ENCODE measurements at places on chromosomes 5 and 9.

GRCh38 chr5:76808141-76808691 is 10.6 kb upstream of the F2RL1 start:
- DNase-seq, result no peak

DNA sequence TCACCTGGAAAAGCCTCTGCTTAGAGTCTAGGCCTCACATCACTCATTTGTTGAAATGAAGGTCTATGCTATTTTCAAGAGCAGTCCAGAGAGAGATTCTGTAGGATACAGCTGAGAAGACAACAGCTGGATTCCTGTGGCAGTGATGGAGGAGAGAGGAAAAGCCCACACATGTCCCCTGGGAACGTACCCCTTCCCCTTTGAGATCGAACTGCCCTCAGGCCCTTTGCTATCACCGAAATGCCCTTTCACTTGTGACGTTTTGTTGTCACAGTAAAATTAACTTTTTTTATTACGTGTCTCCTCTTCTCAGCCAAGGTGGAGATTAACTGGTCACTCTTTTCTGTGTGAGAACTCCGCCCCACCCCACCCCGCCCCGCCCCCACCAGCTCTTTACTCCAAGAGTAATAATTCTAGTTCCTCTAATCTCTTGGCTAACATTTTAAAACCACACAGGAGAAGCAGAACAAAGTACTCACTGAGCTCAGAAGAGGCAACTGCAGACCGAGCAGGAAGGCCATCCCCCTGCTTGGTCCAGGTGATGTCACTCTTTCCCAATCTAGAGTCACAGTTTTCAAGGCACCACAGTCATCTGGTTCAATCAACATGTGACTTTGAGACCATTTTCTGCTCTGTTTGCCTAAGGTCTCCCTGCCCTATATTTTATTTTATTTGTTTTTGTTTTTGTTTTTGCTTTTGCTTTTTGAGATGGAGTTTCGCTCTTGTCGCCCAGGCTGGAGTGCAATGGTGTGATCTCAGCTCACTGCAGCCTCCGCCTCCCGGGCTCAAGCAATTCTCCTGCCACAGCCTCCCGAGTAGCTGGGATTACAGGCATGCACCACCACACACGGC is 105.6 kb downstream of the SUSD1 start:
- DNase-seq, result no peak

GRCh38 chr5:153699035-153699434 is 208.6 kb downstream of the GRIA1 start:
- no peak for DNase-seq

DNA sequence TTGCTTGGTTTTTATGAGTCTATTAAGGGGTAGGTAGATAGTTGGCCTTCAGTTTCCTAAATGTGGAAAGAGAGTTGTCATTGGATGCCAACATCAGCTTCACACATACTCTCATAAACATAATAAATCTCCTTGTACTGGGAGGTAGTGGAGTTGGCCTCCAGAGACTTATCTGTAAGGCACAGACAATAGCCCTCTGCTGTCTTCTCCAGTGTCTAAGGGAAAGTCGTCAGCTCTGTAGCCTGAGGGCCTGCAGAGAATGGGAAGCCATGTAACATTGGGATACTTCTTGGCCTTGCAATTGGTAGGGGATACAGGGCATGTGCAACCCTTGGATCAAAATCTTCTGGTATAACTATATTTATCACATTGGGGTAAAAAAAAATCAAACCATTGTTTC is 331.9 kb upstream of the KLF9 start:
- no peak for DNase-seq

GRCh38 chr9:136309101-136309801 is 5.4 kb upstream of the CCDC187 start:
- peak; percentile 78 for DNase-seq

DNA sequence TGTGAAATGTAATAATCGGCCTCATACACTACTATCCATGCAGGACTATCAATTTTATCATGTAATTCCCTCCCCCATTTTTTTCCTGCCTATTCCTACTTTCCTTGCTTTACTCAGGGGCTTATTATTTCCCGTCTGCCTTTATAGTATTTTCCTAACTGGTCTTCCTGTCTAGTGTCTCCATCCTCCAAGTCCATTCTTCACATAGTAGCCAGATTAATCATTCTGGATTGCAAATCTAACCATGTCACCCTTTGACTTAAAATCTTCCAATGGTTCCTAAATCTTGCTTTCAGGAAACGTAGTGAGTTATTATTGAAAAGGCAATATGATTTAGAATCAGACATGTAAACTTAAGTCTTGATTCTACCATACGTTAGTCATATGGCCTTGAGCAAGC is 307.4 kb upstream of the HAPLN1 start:
- DNase-seq, result no peak

- no peak for DNase-seq
These were observed 6.2 kb downstream of the TTLL11 start for GRCh38 chr9:122086873-122087272.

- peak; percentile 7 for DNase-seq
These were observed 179.0 kb upstream of the TNC start for GRCh38 chr9:115296831-115297565.

GRCh38 chr9:98536542-98537173 is 172.1 kb downstream of the GABBR2 start:
- DNase-seq, result no peak

- no peak for DNase-seq
These were observed 10.4 kb upstream of the CMBL start for GRCh38 chr5:10317825-10318682.

GRCh38 chr9:121505903-121506735 is 6.5 kb upstream of the GGTA1 start:
- DNase-seq, result no peak

- no peak for DNase-seq
These were observed 133.6 kb downstream of the PTPRD start for GRCh38 chr9:10479172-10479571.

- no peak for DNase-seq
These were observed 833 bp upstream of the MROH2B start for GRCh38 chr5:41071975-41072374.

DNA sequence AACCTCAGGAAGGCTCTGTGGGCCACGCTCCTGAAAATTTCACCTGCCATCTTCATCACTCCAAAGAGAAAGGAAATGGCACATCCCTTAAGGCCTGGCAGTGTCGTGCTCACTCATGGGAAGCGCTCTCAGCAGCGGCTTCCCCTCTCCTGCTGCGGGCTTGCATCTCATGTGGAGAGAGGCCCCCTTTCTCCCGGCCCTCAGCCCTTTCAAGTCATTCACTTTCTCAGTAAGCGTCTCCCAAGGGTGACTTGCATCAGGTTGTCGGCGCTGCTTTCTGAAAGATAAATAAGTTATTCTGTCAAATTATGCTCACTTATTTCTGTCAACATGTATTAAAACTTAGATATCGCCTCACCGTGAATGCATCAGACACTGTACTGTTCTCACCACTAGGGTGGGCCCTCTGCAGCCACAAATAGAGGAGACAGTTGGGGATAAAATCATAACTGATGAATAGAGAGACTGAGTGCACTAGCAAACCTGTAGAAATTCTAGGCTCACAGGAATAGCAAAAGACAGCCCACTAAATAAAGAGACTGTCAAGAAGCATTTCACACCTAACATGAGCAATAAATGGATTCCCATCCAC is 174.6 kb downstream of the RFK start:
- no peak for DNase-seq

- DNase-seq, result no peak
These were observed 110.1 kb upstream of the PPP1R26 start for GRCh38 chr9:135369412-135369990.

- DNase-seq, result no peak
These were observed 161.5 kb downstream of the ARL15 start for GRCh38 chr5:54148858-54149257.

DNA sequence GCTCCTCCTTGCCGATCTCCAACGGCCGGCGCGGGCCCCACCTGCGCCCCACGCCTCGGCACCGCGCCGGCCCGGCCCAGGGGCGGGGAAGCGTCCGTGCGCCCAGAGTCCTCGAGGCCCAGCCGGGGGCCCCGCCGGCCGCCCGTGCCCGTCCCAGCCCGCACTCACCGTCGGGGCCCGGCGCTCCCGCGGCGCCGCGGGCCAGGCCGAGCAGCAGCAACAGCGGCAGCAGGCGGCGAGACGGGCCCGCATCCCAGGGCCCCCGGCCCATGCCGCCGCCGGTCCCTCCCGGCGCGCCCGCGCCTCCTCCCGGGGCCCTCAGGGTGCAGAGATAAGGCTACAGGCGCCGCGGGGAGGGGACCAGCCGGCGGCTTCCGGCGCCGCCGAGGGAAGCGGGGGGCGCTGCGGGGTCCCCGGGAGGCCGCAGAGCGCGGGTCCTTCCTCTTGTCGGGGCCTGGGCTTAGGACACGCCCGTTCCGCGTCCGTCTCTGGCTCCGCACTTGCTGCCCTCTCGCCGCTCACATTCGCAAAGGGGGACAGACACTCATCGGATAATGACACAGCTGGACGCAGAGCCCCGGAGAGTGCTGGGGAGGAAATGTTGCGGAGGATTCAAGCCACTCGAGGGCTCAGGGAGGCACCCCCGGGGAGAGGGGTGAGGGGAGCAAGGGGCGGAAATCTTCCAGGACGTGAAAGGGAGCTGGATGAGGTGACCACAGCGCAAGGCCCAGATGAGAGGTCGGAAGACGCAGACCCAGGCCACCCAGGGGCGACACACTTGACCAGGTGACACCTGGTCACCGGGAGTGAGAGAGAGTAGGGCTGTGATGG is at the start of gene SUSD1:
TSS of gene SUSD1 (minus strand) at position 333 of the 831 bp plus-strand sequence. CDS start at position 271, 62 bp downstream.
- no peak for DNase-seq

DNA sequence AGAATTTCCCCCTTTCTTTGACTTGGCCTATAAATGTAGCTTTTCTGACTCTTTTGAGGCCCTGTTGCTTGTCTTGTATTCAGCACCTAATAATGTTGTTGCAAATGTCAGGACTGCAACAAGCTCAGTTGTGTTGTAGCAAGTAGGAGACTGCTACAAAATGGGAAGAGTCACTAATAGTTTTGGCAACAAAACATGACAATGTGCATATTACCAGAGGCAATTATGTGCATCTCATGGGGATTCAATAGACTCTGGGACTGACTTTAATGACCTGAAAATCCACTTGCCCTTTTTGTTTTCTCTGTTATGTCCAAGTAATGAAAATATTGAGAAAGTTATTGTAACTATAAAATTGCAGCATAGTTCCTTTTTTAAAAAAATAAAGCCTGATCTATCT is 368.4 kb downstream of the OSTF1 start:
- DNase-seq, result no peak

- DNase-seq, result no peak
These were observed 86.6 kb downstream of the APBA1 start for GRCh38 chr9:69585571-69585970.

- no peak for DNase-seq
These were observed 32.7 kb upstream of the ARAP3 start for GRCh38 chr5:141714542-141715310.

DNA sequence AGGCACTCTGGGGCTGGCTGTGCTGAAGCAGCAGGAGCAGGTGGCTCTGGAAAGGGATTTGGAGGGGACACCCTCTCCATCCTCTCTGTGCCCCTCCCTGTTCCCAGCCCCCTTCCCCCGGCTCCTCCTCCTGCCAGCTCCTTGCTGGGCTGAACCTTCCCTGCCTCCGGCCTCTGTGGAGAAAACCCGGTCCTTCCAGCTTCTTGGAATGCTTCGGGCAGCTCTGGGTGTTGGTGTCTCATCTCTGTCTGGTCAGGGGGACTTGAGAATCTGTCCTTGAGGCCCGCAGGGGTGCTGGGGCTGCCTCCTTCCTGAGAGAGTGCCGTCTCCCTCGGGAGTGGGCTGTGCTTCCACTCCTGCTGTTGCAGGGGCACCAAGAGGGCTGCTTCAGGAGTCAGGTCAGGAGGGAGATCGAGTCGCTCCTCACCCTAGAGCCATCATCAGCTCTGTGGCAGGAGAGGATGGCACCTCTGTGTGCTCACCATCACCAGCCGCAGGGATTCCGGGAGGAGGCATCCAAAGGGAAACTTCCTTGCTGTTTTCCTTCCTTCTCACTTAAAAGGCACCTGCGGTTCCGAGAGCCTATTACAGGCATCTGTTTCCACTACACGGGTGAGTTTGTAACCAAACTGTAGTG is 30.6 kb downstream of the NDUFS6 start:
- no peak for DNase-seq

- DNase-seq, result no peak
These were observed 1.4 kb downstream of the HAND1 start for GRCh38 chr5:154476354-154477205.

- no peak for DNase-seq
These were observed 63.6 kb downstream of the CEP120 start for GRCh38 chr5:123359454-123360200.

GRCh38 chr5:143412661-143413342 is 9.3 kb upstream of the NR3C1 start:
- no peak for DNase-seq

GRCh38 chr5:56170557-56170956 is 62.6 kb downstream of the ANKRD55 start:
- no peak for DNase-seq

GRCh38 chr5:99775189-99775588 is 760.0 kb upstream of the FAM174A start:
- no peak for DNase-seq

DNA sequence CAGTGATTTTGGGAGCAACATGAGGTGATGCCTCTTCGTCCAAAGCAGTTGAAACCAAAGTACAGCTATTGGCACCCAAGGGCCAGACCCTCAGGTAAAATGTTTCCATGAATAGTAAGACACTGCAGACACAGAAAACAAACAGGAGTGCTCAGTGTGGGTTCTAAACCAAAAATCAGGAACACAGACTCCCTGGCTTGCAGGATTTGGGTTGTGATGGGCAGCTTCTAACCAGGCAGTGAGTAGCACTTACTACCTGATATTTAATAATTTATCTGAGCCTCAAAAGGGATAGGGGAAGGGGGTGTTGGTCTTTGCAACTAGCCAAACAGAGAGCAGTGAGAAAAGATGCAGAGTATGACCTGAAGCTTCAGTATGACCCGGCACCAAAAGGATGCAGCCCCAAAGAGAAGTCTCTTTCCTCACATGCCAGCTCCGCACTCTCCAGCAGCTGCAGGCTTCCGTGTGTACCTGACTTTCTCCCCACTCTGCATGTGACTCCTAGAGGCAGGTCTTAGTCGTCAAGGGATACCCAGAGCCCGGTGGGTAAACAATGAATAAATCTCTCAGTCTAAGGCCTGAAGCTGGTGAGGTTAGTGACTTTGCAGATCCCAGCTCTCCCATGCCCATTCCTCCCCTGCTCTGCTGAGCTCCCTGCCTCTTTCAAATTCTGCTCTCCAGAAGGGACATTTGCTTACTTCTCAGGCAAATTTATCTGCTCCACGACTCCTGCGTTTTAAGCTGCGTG is 105.4 kb upstream of the SPOCK1 start:
- peak; percentile 8 for DNase-seq

GRCh38 chr5:115382989-115383388 is 86.5 kb upstream of the CCDC112 start:
- DNase-seq, result no peak

GRCh38 chr9:88975966-88976889 is 15.0 kb upstream of the S1PR3 start:
- no peak for DNase-seq

GRCh38 chr5:160445132-160445531 is 23.5 kb downstream of the PTTG1 start:
- no peak for DNase-seq

DNA sequence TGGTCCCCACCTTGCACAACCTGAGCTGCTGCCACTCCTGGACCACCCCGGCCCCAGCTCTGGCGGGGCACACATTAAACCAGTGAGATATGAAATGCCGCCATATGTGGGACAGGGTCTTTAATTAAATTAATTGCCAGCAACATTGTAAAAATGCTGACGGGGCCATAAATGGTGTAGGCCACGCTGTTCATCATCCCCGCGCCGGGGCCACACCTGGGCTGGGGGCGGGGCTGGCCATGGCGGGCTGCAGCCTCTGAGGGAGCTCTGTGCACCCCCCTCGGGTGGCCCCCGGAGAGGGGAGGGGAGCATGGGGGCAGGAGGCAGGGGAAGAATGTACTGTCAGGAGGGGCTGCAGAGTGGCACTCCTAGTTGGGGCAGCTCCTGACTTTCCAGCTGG is 41.0 kb downstream of the UNC5A start:
- DNase-seq, result no peak

GRCh38 chr5:156367597-156367996 is 40.6 kb downstream of the SGCD start:
- no peak for DNase-seq
